ENCODE measurements at places on chromosomes 5 and 9. TPM values are rescaled to one million over a fixed set of nuclear protein-coding genes. Genes with fewer than 3 reads are reported as not detected.

- DNase-seq, result no peak
- no peaks in the 10 kb centered on the region for H3K36me3 ChIP-seq
- H3K4me3 ChIP-seq, result no peak overlapping the region
- H3K4me1 ChIP-seq, result no peaks in the 10 kb centered on the region
- no peak overlapping the region for H3K27ac ChIP-seq
Measured at GRCh38 chr9:68640421-68641089, 64.5 kb upstream of the PIP5K1B start.

DNA sequence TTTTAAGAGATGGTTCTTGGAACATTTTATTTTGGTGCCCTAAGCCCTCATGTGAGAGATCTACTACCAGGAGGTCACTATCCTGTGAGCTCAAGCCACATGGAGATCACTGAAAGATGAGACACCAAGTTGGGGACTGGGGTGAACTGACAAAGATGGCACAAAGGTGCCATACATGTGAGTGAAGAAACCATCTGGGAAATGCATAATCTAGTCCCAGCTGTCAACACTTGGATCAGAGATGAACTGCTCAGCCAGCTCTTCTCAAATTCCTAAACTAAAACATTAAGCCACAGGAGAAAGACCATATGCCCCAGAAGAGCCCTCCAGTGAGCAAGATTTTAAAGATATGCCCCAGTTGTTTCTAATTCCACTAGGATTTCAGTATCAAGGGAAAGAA lies 22.2 kb upstream of the MYOT start:
- H3K27me3 ChIP-seq, result no peaks in the 10 kb centered on the region
- H3K4me3 ChIP-seq, result no peak overlapping the region
- no peak for DNase-seq
- no peaks in the 10 kb centered on the region for H3K4me1 ChIP-seq

- no peaks in the 10 kb centered on the region for H3K27me3 ChIP-seq
- peaks cover 13% of the 10 kb centered on the region for H3K4me1 ChIP-seq
- peak overlapping the region; percentile 10 for H3K27ac ChIP-seq
- no peaks in the 10 kb centered on the region for H3K36me3 ChIP-seq
- no peak for DNase-seq
Measured at GRCh38 chr5:65105301-65105700, 336.6 kb downstream of the CWC27 start.

- H3K27ac ChIP-seq, result no peak overlapping the region
- H3K4me3 ChIP-seq, result no peak overlapping the region
- H3K4me1 ChIP-seq, result no peaks in the 10 kb centered on the region
- no peaks in the 10 kb centered on the region for H3K36me3 ChIP-seq
Measured at GRCh38 chr5:96569770-96570169, 92.4 kb upstream of the CAST start.

Gene DOCK2
- total RNA-seq, result 0.09 TPM

Gene GPRIN1
- 3.9 TPM for total RNA-seq

- H3K27ac ChIP-seq, result no peak overlapping the region
- H3K27me3 ChIP-seq, result no peaks in the 10 kb centered on the region
- no peak for DNase-seq
- H3K4me3 ChIP-seq, result no peak overlapping the region
- H3K4me1 ChIP-seq, result no peaks in the 10 kb centered on the region
Measured at GRCh38 chr5:115686051-115686737, 60.4 kb upstream of the TMED7 start.

- no peaks in the 10 kb centered on the region for H3K4me1 ChIP-seq
- H3K36me3 ChIP-seq, result no peaks in the 10 kb centered on the region
- H3K4me3 ChIP-seq, result no peak overlapping the region
- no peak overlapping the region for H3K27ac ChIP-seq
- DNase-seq, result no peak
- peaks cover 1% of the 10 kb centered on the region for H3K27me3 ChIP-seq
Measured at GRCh38 chr5:155017610-155018009, 4.1 kb downstream of the KIF4B start.

- DNase-seq, result no peak
- H3K4me3 ChIP-seq, result no peak overlapping the region
- no peaks in the 10 kb centered on the region for H3K27me3 ChIP-seq
- peaks cover 31% of the 10 kb centered on the region for H3K4me1 ChIP-seq
Measured at GRCh38 chr5:61053937-61054336, 108.3 kb downstream of the SMIM15 start.

Gene EDIL3
- not detected for total RNA-seq

Gene ADAMTS12
- total RNA-seq, result not detected

DNA sequence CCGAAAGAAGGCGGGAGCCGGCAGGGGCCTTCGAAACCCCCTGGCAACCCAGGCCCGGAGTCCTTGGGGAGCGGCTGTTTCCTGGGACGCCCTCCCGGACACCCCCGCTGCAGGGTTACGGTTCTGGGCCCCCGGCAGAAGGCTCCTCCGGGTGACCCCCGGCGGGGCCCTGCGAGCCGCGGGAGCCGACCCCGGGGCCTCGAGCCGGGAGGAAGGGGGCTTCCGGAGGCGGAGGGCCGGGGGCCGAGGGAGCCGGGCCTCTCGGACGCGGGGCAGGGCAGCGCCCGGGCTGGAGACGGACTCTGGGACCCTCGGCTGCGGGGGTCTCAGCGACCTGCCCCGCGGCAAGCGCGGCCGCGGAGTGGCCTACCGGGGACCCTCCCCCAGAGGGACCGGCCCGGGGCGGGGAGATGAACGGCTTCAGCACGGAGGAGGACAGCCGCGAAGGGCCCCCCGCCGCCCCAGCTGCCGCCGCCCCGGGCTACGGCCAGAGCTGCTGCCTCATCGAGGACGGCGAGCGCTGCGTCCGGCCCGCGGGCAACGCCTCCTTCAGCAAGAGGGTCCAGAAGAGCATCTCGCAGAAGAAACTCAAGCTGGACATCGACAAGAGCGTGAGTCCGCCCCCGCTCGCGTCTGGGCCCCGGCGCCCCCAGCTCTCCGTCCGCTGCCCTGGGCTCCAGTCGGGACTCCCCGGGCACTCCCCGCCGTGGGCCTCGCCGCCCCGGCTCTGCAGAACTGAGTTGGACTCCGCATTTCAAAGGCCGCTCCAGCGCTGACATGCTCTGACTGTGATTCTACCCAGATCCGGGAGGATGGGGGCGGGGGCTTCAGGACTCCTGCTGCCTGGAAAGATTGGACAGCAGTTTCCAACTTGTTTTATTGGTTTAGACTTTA lies 645 bp downstream of the SAP30L start:
- peak overlapping the region; percentile 53 for H3K4me3 ChIP-seq
- no peaks in the 10 kb centered on the region for H3K27me3 ChIP-seq
- H3K36me3 ChIP-seq, result peaks cover 2% of the 10 kb centered on the region
- DNase-seq, result peak; percentile 69
- H3K27ac ChIP-seq, result peak overlapping the region; percentile 77
- H3K4me1 ChIP-seq, result no peaks in the 10 kb centered on the region

GRCh38 chr9:133004999-133005760 lies 25.6 kb upstream of the GTF3C5 start:
- no peak overlapping the region for H3K27ac ChIP-seq
- no peaks in the 10 kb centered on the region for H3K4me1 ChIP-seq
- no peak overlapping the region for H3K4me3 ChIP-seq
- H3K27me3 ChIP-seq, result no peaks in the 10 kb centered on the region
- no peaks in the 10 kb centered on the region for H3K36me3 ChIP-seq

- no peak overlapping the region for H3K27ac ChIP-seq
- no peaks in the 10 kb centered on the region for H3K36me3 ChIP-seq
- H3K27me3 ChIP-seq, result no peaks in the 10 kb centered on the region
- no peak overlapping the region for H3K4me3 ChIP-seq
Measured at GRCh38 chr9:90827181-90827871, 25.7 kb downstream of the SYK start.

- H3K4me1 ChIP-seq, result peaks cover 23% of the 10 kb centered on the region
- no peak overlapping the region for H3K4me3 ChIP-seq
- DNase-seq, result no peak
- no peak overlapping the region for H3K27ac ChIP-seq
- H3K36me3 ChIP-seq, result no peaks in the 10 kb centered on the region
- H3K27me3 ChIP-seq, result no peaks in the 10 kb centered on the region
Measured at GRCh38 chr9:114929201-114929600, 1.2 kb downstream of the TNFSF8 start.

Gene JAKMIP2
- total RNA-seq, result 1.2 TPM

Gene SLCO6A1
- not detected for total RNA-seq
